Tongue (tissue), 3 donors: ENCODE measurements at places on chromosomes 13 and 19.

DNA sequence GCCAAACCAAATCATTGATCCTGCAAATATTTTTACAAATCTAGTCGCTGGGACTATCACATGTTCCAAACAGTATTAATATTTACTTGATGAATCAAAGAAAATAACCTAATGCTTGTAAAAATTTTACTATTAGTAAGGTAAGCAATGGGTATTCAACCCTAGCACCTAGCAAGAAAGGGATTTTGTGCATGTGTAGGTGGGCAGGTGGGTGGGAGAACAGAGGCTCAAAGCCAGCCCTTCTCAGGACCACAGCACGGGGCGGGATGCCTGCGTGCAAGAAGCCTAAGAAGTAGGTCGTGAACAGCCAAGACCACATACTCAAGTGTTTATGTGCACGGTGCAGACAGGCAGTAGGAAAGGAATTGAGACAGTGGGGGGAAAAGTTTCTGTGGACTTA lies 26.6 kb downstream of the DOCK9 start:
- DNase-seq: no peak

- DNase-seq: no peak
Measured at GRCh38 chr19:15926484-15926883, 7.8 kb downstream of the CYP4F11 start.

DNA sequence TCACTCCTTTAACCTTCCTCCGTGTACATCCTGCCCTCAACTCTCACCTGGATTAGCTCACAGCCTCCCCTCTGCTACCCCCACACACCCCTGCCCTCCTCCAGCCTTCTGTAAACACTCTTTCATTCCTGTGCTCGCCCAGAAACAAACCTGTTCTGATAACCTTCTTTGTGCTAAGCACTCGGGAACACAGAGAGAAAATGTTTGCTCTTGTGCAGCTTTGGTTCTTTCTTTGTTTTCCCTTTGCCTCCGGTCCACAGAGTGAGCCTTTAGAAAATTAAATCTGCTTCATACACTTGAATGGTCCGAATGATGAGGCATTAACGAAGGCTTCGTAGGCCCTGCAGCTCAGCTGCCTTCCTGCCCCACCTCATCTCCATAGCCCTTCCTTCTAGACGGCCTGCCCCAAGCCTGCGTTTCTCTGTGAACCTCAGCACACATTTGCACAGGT lies 6.6 kb upstream of the ZDHHC20 start:
- no peak for DNase-seq

DNA sequence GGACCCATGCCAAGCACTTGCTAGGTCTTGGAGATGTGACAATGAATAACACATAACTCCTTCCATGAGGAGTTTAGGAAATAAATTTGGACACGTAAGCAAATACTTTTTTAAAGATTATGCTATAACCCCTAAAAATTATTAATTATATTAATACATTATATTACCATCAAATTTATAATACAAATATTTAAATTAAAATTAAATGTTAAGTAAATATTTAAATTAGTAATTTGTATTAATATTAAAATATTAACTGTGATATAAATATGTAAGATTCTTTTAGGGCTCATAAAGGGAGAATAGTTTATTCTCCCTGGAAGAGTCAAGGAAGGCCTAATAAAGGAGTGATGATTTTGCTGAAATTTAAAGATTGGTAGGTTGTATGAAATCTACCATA lies 121.1 kb downstream of the RAP2A start:
- no peak for DNase-seq

GRCh38 chr13:48626077-48626449 lies 27.7 kb upstream of the CYSLTR2 start:
- no peak for DNase-seq

DNA sequence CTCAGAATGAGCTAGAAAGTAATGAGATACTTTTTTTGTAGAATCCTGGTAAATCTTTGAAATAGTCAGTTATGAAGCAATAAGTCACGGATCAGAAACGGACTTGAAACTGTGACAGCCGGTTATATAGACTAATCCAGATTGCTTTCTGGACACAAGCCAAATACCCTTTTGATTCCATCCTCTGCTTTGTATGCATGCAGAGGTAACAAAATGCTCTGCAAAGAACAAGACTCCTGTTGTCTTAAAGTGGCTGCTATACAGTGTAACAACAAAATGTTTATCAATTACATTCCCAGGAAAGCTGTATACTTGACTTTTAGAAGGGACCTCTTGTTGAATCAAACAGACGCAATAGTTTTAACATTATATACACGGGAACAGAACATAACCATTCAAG lies 66.5 kb upstream of the STARD13 start:
- DNase-seq: peak; percentile 92
